ENCODE measurements at places on chromosomes 1 and 21. TPM values are rescaled to one million over a fixed set of nuclear protein-coding genes. Genes with fewer than 3 reads are reported as not detected.

Gene CHML
- total RNA-seq: 7.7 TPM

Gene CELA3B
- total RNA-seq: not detected

Gene FAM167B
- total RNA-seq: not detected

Gene RAB3B
- 9.2 TPM for total RNA-seq

Gene C1orf87
- total RNA-seq: not detected

Gene DCST2
- total RNA-seq: 0.64 TPM

Gene JAM2
- not detected for total RNA-seq

Gene LCE2B
- total RNA-seq: not detected

Gene TMEM54
- 147 TPM for total RNA-seq

Gene ATF3
- total RNA-seq: 7.0 TPM

Gene FOXJ3
- 22.4 TPM for total RNA-seq

Gene CLCA1
- not detected for total RNA-seq

Gene SAMD11
- total RNA-seq: 0.48 TPM

Gene PAQR6
- not detected for total RNA-seq

Gene HAO2
- not detected for total RNA-seq

Gene AUNIP
- 2.8 TPM for total RNA-seq

Gene FYB2
- total RNA-seq: not detected

Gene SLC16A4
- total RNA-seq: 36.9 TPM

Gene MMP23B
- 0.64 TPM for total RNA-seq

Gene NCAM2
- total RNA-seq: under 0.01 TPM

Gene S100A3
- 7.0 TPM for total RNA-seq

Data from tracheal epithelial cell (primary cell).